ENCODE measurements at places on chromosomes 5 and 9.
A peak's percentile ranks its signal among the peaks of the same experiment; 100 is the strongest.

DNA sequence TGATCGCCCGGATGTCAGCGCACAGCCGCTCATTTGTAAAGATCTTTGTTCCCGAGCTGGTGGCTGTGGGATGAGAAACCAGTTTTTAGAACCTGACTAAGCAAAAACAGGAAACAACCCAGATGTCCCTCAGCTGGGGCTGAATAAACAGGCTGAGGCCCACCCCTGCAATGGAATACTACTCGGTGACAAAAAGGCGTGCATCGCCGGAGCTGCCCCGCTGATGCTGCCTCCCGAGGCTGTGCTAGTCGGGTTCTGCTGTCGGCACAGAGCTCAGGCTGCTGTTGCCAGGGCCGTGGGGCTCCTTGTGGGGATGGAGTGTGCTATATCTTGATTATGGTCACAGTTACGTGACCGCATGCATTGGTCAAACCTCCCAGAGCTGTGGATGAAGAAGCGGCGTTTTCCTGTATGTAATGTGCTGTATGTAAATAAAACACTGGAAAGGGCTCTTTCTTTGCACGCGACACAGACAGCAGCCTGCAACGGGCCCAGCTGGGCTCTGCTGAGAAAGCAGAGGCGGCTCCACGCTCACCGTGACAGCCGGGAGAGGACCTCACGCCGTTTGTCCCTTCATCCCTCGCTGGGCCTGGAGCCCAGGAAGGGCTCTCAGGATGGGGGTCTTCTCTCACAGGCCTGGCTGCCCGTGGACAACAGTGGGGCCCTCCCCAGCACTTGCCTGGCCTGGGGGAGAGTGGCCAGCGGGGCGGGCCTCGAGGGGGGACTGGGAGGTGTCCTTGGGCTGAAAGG lies 51.5 kb upstream of the RNU6ATAC start:
- DNase-seq: no peak

- DNase-seq: no peak
Observed at GRCh38 chr5:144510845-144511579, 340.3 kb downstream of the KCTD16 start.

- no peak for DNase-seq
Observed at GRCh38 chr9:115413304-115413703, 295.3 kb upstream of the TNC start.

- DNase-seq: no peak
Observed at GRCh38 chr5:21070858-21071257, 1082.9 kb upstream of the CDH18 start.

- no peak for DNase-seq
Observed at GRCh38 chr9:13939701-13940490, 374.0 kb downstream of the NFIB start.

DNA sequence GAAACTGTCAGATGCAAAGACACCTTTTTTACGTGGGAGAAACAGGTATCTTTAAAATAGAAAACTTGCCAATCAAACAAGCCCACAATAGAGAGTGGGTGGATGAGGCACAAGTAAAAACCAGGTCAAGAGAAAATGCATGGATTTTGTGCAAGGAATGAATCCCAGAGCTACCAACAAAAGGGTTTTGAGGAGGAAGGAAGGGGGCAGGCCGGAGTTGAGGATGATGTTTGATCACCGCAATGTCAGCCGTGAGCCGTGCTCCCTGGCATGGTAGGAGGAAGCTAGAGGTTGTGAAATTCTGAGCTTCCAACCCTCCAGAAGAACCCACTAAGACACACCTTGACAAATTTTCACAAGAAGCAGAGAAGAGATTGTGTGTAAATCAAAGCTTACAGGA lies 53.2 kb downstream of the HRH2 start:
- no peak for DNase-seq

- no peak for DNase-seq
Observed at GRCh38 chr9:117365438-117365837, 49.4 kb downstream of the ASTN2 start.

GRCh38 chr5:14206028-14206725 lies 63.0 kb downstream of the TRIO start:
- DNase-seq: no peak

DNA sequence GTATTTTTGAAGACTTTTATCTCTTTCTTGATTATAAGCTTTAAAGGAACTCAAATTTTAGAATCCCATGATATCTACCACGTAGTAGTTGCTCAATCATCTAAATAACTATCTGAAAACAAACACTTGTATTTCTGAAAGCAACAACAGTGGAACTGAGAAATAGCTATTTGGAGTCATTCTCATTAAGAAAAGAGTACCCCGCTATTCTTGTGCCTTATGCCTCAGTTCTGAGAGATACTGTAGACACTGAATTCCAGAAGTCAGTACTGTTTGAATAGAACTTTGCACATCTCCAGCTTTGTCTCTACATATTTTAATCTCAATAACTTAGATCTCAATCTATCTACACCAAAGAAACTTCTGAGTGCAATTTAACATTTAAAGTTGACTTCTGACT lies 11.4 kb downstream of the CHD1 start:
- no peak for DNase-seq

DNA sequence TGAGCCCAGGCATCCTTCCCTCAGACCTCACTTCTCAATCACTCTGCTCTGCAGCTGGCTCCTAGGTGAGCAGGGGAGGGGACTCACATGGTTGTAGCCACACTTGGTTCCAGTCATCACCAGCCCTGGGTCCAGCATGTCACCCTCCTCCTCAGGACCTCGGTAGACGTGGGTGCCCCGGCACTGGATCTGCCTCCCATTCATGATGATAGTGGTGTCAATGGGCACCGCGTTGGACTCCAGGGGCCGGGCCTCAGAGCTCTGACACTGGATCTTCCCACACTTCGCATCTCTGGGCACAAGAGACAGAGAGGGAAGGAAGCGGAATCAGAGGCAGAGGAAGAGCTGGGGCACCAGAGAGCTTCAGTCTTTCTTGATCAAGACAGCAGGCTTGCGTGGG lies 32.9 kb downstream of the NIPAL4 start:
- DNase-seq: no peak

GRCh38 chr5:150402229-150402773 lies 10.4 kb downstream of the CD74 start:
- no peak for DNase-seq

DNA sequence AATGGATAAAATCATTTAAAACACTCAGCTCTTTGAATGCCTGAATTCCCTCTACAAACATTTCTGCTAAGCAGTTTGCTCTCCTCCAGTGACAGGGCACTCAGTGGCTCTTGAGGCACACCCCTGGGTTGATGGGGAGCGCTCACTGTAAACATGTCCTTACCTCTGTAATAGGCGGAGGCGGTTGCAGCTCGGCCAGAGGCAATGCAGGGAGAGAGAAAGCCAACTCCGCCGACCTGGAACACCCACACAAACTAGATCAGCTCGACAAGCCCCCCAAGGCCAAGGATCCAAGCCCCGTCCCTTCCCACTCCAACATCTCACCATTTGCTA lies 329 bp downstream of the CDC23 start:
- peak; percentile 14 for DNase-seq

- DNase-seq: no peak
Observed at GRCh38 chr9:114149765-114150340, 5.5 kb upstream of the COL27A1 start.

GRCh38 chr9:75889977-75890471 lies 449 bp upstream of the PCSK5 start:
- peak; percentile 32 for DNase-seq

- no peak for DNase-seq
Observed at GRCh38 chr9:134004881-134005280, 12.8 kb upstream of the VAV2 start.

GRCh38 chr5:113274836-113275414 lies 159.9 kb downstream of the TSSK1B start:
- DNase-seq: no peak

DNA sequence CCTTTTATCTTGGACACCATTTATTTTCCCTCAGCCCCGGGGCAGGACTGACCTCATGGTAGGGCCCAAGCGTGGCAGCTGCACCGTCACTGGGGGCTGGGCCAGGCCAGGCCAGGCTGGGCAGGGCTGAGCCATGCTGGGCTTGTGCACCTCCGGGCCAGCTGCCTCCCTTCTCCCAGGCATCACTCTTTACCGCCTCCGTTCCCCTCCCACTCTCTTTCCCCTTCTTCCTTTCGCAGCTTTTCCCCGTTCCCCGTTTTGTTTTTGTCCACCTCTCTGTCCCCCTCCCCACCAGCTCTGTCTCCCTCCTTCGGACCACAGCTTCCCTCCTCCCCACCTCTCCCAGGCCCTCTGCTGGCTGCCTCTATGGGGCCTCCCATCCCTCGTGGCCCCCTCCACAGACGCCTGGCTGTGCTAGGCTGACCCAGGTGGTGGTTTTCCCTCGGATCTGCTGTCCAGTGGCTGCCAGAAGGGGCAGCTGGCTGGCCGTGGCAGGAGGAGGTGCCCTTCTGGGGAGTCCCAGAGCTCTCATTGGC lies 17.9 kb downstream of the FGF18 start:
- DNase-seq: no peak

GRCh38 chr9:136077491-136077890 lies 17.6 kb downstream of the NACC2 start:
- DNase-seq: no peak

- DNase-seq: no peak
Observed at GRCh38 chr5:126188804-126189203, 234.4 kb upstream of the GRAMD2B start.

DNA sequence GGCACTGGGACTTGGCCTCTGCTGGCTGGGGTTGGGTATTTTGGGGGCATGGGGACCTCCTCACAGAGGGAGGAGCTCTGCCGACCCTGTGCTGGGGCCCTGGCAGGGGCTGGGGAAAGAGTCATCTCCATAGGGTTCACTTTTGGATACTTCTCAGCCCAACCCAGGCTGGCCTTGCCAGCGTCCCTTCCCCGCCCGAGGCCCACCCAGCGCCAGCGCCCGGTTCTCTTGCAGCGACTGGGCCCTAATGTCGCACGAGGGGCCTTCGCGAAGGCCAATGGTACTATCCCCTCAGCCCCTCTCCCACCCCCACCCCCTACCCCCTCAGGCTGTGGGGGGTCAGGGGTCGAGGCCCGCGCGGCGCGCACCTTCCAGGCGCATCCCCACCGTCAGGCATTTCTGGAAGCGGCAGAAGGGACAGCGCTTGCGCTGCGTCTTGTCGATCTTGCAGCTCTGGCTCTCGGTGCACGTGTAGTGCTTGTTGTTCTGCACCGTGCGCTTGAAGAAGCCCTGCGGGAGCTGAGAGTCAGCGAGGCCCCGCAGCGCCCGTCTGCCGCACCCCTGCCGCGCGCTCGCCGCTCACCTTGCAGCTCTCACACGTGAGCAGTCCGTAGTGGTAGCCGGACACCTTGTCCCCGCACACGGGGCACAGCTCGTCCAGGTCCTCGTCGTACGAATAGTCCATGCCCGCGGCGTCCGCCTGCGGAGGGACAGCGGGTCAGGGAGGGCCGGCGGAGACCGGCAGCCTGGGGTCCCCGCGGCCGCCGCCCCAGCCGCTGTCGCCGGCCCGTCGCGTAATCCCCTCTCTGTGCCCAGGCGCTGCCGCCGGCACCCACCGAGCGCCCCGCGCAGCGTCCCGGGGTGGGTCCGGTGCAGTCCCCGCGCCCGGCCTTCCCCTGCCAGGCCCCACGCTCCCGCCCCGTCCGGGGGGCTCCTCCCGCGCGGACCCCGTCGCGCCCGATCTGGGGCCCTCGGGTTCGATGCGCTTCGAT lies 4.2 kb downstream of the NR5A1 start:
- DNase-seq: no peak

DNA sequence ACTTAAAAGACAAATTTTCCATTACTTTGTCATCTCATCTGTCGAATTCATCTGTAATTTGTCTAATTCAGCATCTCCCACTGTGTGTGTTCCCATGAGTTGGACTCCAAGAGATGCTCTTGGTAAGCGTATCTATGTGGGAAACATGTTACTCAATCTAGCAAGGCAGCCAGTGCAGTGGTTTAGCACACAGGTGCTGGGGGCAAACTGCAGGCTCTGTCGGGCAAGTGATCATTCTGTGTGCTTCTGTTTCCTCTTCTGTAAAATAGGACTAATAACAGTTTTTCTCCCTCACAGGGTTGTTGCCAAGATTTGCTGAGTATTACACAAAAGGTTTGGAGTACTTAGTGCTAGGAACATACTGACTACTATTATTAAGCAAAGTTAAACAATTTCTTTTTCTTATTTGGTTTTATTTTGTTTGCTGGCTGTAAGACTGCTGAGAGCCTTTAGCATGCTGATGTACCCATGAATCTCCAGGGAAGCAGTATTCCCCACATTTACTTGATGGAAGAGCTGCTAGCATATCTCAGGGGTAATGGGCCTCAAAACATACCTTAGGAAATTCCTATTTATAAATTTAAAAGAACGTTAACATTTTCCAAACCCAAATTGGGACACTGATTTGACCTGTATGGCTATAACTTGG lies 709 bp upstream of the GAPT start:
- DNase-seq: no peak

DNA sequence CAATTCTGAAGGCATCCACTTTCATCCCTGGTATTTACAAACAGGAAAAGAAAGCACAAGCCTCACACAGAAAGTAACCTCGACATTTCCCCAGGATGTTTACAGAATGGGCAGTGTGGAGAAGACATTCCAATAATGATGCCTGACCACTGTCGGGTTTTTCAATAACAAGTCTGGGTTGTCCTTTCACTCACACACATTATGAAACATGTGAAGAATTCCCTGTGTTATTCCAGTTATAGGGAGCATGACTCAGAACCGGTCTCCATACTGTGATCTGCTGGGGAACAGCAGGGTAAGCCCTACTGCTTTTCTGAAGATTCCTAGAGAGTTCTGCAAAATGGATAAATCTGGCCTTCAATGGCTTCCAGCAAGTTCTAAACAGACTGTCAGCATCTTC lies 155.3 kb downstream of the ADAMTS12 start:
- DNase-seq: peak; percentile 64

- no peak for DNase-seq
Observed at GRCh38 chr5:147448766-147449165, 61.1 kb downstream of the DPYSL3 start.

GRCh38 chr9:4494332-4494731 lies 4.1 kb downstream of the SLC1A1 start:
- no peak for DNase-seq

GRCh38 chr5:147286296-147286695 lies 51.5 kb downstream of the STK32A start:
- DNase-seq: no peak

DNA sequence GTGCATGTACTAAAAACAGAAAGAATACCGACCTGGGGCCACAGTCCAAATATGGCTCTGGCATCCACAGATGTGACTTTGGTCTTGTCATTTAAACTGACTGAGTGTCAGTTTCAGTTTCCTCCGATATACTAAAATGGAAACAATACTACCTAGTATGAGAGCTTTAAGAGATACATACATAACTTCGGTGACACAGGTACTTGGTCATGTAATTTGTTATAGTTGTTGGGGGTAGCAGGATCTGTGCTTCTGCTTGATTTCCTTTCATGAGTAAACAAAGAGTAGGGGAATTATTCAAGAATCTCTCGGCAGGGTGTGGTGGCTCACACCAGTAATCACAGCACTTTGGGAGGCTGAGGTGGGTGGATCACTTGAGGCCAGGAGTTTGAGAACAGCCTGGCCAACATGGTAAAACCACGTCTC lies 32.1 kb downstream of the MTMR12 start:
- DNase-seq: no peak

- DNase-seq: no peak
Observed at GRCh38 chr9:97556721-97557605, 55.5 kb downstream of the TMOD1 start.

- DNase-seq: no peak
Observed at GRCh38 chr5:65288657-65289056, 193.1 kb downstream of the ADAMTS6 start.

- DNase-seq: no peak
Observed at GRCh38 chr9:10649076-10649475, 36.3 kb upstream of the PTPRD start.

Data from HTR-8/SVneo (cell line).